ENCODE measurements at places on chromosomes 3 and 15. TPM values are rescaled to one million over a fixed set of nuclear protein-coding genes. Genes with fewer than 3 reads are reported as not detected.
A peak's percentile ranks its signal among the peaks of the same experiment; 100 is the strongest.

GRCh38 chr3:185935465-185936272 lies 2.1 kb downstream of the TRA2B start:
- H3K4me3 ChIP-seq: peak overlapping the region; percentile 98
- no peak for DNase-seq
- H3K36me3 ChIP-seq: no peaks in the 10 kb centered on the region
- peak overlapping the region; percentile 100 for H3K27ac ChIP-seq

DNA sequence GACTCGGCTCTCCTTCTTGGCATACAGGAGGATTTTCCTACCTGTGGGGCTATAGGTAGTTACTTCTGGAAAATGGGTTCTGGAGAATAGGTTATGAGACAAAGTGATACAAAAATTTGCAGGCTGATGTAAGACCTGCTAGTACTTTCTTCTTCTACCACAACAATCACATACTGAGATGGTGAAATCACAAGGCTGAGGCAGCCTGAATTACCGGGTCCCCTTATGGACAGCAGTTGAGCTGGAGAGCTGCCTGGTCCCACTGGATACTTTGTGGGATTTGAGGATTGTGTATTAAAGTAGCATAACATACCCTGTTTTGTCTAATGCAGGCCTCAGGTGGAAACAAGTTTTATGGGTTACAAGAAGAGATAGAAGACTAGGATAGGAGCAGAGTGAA lies 86.5 kb upstream of the FAM98B start:
- DNase-seq: no peak
- no peak overlapping the region for H3K27ac ChIP-seq
- no peaks in the 10 kb centered on the region for H3K4me1 ChIP-seq
- H3K27me3 ChIP-seq: no peaks in the 10 kb centered on the region

- no peaks in the 10 kb centered on the region for H3K4me1 ChIP-seq
- no peak for DNase-seq
These were observed 26.1 kb upstream of the NMB start for GRCh38 chr15:84684092-84684491.

The PEX5L gene
- total RNA-seq: not detected

- peaks cover 10% of the 10 kb centered on the region for H3K36me3 ChIP-seq
- no peaks in the 10 kb centered on the region for H3K27me3 ChIP-seq
- H3K4me3 ChIP-seq: no peak overlapping the region
These were observed 50.4 kb downstream of the DNAH1 start for GRCh38 chr3:52366527-52366926.

The GPR27 gene
- 1.1 TPM for total RNA-seq

The LYZL4 gene
- total RNA-seq: not detected

GRCh38 chr3:160003520-160004128 lies 15.0 kb downstream of the IL12A start:
- H3K27me3 ChIP-seq: no peaks in the 10 kb centered on the region
- H3K36me3 ChIP-seq: no peaks in the 10 kb centered on the region
- peak; percentile 68 for DNase-seq
- peaks cover 7% of the 10 kb centered on the region for H3K4me1 ChIP-seq
- no peak overlapping the region for H3K4me3 ChIP-seq

- H3K4me1 ChIP-seq: no peaks in the 10 kb centered on the region
- no peak overlapping the region for H3K4me3 ChIP-seq
- no peaks in the 10 kb centered on the region for H3K36me3 ChIP-seq
- no peak for DNase-seq
- no peak overlapping the region for H3K27ac ChIP-seq
- H3K27me3 ChIP-seq: no peaks in the 10 kb centered on the region
These were observed 24.0 kb upstream of the ACP3 start for GRCh38 chr3:132293251-132293650.

The TP63 gene
- under 0.01 TPM for total RNA-seq

- no peaks in the 10 kb centered on the region for H3K27me3 ChIP-seq
- H3K27ac ChIP-seq: no peak overlapping the region
- no peak for DNase-seq
- H3K4me3 ChIP-seq: no peak overlapping the region
- no peaks in the 10 kb centered on the region for H3K36me3 ChIP-seq
These were observed 69.9 kb downstream of the LYZL4 start for GRCh38 chr3:42340466-42340865.

GRCh38 chr3:140160553-140160952 lies 225.6 kb downstream of the CLSTN2 start:
- H3K4me1 ChIP-seq: no peaks in the 10 kb centered on the region
- H3K27ac ChIP-seq: no peak overlapping the region
- no peak overlapping the region for H3K4me3 ChIP-seq
- no peaks in the 10 kb centered on the region for H3K27me3 ChIP-seq
- DNase-seq: no peak

DNA sequence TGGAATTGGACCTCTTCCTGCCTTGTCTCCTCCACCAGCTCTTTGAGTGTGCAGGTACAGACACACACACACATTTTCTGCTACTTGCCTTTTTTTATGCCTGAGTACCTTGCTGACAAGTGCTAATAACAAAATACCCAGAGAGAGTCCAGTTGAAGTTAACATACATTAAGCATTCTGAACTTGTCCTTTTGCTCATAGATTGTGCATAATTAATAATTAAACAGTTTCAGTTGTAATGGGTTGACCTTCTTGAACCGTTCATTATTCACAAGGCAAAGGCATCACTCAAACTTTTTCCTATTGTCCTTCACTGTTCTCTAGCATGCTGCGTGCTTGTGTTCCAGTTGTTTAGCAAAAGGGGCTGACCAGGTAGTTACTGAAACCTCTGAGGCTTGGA lies 59.6 kb upstream of the SKOR1 start:
- no peak for DNase-seq
- H3K36me3 ChIP-seq: no peaks in the 10 kb centered on the region
- no peaks in the 10 kb centered on the region for H3K27me3 ChIP-seq
- no peak overlapping the region for H3K4me3 ChIP-seq

Measured in sigmoid colon (tissue), 7 donors.